IPS DF 6.9 (cell line): ENCODE measurements at places on chromosomes 4 and X.

- no peak for DNase-seq
Observed at GRCh38 chrX:16604337-16604736, 45.6 kb upstream of the S100G start.

GRCh38 chrX:41164449-41164848 lies 79.2 kb downstream of the USP9X start:
- no peak for DNase-seq

DNA sequence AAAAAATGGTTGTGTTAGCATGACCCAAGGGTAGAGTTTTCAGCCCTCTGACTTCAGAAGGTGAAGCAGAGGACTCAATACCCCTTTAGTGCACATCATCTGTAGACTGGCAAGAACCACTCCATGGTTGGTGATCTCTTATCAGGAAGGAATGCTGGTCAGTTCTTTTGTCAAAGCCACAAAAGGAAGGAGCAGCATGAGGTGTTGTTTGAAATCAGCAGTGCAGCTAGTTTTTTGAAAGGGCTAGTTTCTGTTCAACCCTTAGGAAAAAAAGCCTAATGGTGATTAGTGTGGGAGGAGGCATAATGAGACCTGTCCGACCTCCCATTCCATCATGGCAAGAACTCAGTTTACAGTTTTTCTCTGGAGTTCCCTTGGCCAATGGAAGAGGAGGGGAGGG lies 362.0 kb upstream of the CT83 start:
- DNase-seq, result no peak

DNA sequence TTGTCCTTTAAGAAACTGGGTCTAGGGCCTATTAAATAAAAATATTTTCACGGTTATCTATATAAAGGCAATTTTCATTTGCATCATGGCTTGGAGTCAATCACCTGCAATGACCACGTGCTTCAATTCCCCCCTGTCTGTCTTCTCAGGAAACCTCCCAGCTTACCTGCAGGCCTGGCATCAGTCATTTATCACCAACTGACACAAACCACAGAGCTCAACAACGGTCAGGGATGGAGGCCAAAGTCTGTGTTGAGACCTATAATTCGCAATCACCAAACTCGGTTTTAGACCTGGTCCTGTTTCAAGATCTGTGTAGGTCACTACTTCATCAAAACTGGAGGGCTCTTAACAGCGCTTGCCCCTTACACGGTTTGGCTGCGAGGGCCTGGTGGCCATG lies 1.9 kb downstream of the SLC9A7 start:
- no peak for DNase-seq

DNA sequence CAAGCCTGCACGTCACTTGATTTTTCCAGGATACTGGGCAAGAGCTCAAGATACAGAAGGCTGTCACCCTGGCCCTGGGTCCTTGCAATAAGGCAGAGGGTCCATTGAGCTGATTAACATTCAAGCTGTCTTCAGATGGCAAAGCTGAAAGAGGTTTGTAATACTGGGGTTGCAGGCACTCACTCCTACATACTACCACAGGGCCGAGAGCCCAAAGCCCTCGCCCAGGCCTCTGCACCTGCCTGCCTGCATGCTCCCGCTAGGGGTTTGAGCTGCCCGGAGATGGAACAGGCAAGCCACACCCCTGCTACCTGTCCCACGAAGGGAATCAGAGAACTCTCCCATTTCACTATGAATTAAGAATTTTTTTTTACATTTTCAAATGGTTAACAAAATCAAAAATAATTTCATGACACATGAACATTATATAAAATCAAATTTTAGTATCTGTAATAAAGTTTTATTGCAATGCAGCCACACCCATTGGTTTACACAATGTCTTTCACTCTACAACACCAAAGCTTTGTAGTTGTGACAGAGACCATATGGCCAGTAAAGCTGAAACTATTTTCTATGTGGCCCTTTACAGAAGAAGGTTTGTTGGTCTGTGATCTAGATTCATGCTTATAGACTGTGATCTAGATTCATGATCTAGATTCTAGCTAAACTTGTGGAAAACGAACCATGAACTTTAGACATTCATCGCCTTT lies 530.4 kb upstream of the IGFBP7 start:
- DNase-seq, result no peak

DNA sequence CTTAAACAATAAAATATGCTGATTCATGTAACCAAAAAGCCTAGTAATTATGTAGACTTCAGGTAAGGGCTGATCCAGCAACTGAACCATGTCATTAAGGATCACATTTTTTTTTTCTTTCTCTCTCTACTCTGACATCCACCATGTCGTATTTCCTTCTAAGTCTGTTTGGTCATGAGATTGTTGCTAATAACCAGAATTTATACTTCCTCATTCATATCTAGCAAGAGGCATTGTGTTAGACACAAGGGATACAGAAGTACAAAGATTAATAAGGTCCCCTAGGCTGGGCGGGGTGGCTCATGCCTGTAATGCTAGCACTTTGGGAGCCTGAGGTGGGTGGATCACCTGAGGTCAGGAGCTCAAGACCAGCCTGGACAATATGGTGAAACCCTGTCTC lies 24.1 kb downstream of the PHEX start:
- no peak for DNase-seq

- no peak for DNase-seq
Observed at GRCh38 chr4:184028561-184029374, 123.7 kb downstream of the STOX2 start.

- no peak for DNase-seq
Observed at GRCh38 chr4:185637163-185637875, 102.0 kb upstream of the PDLIM3 start.

- DNase-seq, result no peak
Observed at GRCh38 chr4:76897536-76898384, at the start of gene SOWAHB. TSS of gene SOWAHB (minus strand) at chr4:76898144. CDS start at chr4:76897849, 295 bp downstream.
